ENCODE measurements at places on chromosomes 4 and X.

GRCh38 chr4:124061413-124061812 is 651.1 kb downstream of the ANKRD50 start:
- no peak for DNase-seq

DNA sequence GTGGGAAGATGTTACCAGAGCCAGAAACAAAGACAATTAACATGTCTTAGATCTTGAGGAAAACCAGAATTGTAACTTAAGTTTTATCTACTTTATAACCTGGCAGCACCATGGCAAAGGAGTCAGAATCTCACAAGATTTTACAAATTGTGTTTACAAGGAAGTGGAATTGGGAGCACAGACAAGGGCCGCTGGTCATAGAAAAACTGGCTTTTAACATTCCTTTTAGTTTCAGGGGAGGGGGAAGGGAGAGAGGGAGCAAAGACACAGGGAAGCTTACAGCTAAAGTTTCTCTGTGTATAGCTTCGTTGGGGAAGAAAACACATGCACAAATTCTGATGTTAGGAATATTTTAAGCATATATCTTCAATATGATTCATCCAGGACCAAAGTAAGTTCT is 10.3 kb upstream of the UGT2B11 start:
- no peak for DNase-seq

- DNase-seq = no peak
Measured at GRCh38 chrX:6244666-6245065, 16.0 kb upstream of the NLGN4X start.

GRCh38 chrX:54482839-54483593 is 13.0 kb downstream of the FGD1 start:
- DNase-seq = no peak

GRCh38 chr4:41384992-41385391 is 128.3 kb downstream of the UCHL1 start:
- DNase-seq = no peak

- no peak for DNase-seq
Measured at GRCh38 chr4:173214661-173215060, 46.0 kb downstream of the GALNT7 start.

GRCh38 chr4:66524781-66525180 is 854.5 kb upstream of the EPHA5 start:
- DNase-seq = no peak

DNA sequence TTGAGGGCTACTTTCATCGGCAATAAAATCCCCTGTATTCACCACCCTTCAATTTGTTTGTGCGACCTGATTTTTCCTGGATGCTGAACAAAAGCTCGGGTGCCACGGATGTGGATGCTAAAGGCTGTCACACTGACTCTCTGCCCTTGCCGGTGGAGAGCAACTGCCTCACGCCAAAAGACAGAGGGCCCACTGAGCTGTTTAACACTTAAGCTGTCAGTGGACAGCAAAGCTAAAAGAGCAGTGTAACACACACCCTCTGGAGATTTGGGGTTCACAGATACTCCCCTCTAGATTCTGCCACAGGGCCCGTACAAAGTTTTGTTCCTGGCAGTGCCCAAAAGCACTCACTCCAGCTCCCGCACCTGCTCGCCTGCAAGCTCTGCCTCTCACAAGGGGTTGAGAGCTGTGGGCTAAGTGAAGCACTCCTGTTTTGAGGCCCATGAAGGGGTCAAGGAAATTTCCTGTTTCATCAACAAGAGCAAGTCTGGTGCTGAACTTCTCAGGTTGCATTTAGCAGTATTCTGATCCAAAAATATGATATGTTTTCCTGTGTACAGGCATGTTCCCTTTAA is 1571.9 kb downstream of the ADGRL3 start:
- no peak for DNase-seq

GRCh38 chr4:74228691-74229640 is 71.0 kb downstream of the MTHFD2L start:
- DNase-seq = no peak

DNA sequence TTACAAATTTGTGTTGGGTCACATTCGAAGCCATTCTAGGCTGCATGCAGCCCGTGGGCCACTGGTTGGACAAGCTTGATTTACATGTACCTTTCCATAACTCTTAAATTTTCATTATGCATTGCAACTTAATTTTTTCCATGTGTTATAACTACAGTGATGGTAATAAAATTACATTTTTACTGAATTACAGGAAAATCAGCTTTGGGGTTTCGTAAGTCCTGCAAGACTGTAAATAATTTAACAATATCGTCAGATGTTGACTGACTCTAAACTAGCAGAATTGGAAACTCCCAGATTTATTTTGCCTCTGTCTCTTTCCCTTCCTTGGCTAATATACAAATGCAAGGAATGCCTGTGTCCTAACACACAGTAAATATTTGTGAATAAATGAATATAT is 88.0 kb upstream of the RAPGEF2 start:
- DNase-seq = no peak

DNA sequence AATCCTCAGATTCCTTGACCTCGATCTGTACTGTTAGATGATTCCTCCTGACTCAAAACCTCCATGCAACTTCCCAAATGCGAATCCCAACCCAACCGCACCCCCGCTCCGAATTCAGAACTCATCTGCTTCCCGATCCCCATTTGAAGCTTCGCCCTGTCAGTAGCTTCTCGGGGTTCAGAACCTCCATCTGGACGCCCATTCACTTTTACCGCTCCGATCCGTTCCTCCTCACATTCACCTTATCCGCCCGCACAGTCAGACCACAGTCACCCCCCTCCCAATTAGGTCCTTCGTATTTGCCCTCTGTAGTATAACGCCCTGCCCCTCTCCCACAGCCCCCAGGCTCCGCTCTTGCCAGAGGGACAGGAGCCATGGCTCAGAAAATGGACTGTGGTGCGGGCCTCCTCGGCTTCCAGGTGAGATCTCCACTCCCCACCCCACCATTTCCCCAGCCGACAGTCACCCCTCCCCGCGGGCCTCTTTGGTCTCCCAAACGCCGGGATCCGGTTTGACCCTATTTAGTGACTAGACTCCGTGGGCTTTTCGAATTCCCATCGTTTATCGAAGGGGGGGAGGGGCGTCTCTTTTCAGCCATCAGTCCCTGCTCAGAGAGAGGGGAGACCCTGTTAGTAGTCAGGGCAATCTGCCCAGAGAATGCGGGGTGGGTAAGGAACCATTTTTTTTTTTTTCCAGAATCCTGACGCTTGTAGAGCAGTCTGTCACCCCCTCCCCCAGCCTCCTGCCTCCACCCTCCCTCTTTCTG is 691 bp downstream of the MAGED1 start:
- DNase-seq = peak; percentile 16

GRCh38 chr4:147865926-147866325 is 134.0 kb downstream of the ARHGAP10 start:
- no peak for DNase-seq

DNA sequence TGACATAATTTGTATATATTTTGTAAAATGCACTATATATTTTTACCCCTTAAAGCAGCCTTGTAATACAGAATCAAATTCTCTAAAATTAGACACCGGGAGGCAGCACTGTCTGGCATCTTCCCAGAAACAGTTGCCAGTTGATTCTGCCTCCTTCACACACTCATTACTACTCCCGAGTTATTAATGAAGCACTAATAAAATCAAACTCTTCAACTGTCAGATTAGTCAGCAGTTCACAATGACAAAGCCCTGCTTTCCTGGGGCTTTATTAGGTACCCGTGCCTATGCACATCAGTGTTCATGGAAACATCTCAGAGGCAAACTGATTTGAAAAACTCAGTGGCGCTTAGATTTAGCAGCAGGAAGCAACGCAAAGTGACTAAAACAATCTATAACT is 103.5 kb upstream of the VEGFC start:
- no peak for DNase-seq

DNA sequence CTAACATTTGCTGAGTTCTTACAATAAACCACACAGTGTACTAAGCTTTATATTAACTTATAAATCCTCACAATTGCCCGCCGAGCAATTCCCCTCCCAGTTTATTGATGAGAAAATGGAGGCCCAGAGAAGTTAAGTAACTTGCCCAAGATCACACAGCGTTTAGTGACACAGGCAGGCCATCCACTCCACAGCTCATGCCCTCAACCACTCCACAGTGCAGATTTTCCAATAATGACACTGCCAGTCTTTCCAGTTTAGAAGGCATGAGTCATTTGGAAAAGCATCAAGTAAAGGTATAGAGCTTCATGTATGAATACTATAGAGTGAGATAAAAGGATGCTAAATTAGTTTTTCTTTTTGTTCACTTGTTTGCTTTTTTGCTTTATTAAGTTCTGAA is 208.5 kb downstream of the CAMK2D start:
- DNase-seq = no peak

- DNase-seq = no peak
Measured at GRCh38 chr4:82036181-82036580, 337.6 kb downstream of the HNRNPD start.

DNA sequence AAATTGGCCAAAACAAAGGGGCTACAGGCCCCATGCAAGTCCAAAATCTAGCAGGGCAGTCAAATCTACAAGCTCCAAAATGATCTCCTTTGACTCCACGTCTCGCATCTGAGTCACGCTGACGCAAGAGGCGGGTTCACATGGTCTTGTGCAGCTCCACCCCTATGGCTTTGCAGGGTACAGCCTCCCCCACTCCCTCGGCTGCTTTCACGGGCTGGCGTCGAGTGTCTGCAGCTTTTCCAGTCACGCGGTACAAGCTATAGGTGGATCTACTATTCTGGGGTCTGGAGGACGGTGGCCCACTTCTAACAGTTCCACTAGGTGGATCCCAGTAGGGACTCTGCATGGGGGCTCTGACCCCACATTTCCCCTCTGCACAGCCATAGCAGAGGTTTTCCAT is 99.2 kb upstream of the KCNIP4 start:
- DNase-seq = no peak

DNA sequence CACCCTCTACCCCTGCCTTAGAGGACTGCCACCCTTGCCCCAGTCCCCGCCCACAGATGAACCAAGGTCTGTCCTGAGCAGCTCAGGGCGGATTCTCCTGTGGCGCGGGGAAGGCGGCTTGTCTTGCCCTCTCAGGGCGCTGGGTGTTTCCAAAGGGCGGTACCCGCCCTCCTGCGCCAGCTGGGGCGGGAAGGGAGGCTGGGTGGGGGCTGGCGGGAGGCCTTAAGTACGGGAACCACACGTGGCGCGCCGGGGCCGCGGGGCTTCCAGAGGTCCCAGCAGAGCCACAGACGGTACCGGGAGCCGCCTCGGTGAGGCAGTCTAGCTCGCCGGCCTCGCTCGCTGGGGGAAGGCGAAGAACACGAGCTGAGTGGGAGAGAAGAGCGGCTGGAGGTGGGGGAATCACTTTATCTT is 361.1 kb downstream of the MID1IP1 start:
- no peak for DNase-seq

DNA sequence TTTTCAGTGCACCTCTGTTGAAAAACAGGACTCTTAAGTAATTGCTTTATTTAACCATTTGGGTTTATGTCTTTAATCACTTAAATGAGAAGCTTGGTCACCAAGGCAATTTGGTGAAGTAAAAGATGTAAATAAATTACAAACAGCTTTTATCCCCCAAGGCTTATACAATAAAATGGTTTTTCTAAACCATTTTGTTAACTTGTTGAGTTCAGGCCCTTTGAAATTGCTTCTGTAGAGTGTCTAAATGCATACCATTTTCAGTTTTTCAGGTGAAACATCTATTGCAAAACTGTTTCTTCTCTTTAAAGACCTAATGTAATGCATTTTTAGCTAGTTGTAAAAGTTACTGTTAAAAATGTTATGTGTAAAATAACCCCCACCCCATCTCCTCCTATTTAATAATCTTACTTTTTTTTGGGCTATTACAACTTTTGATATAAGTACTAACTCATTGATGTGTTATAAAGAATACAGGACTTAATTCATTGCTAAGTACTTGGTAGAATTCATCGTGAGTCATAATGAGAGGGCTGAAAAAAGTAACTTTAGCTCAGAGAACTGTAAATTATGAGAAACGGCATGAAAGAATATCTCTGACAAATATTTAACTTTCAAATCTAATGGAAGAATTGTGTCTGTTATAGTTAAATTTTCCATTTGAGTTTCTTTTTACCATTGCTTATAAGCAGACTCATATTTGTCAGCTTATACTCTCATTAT is 4.5 kb downstream of the RAPGEF2 start:
- no peak for DNase-seq

GRCh38 chr4:182624281-182624680 is 292.9 kb downstream of the DCTD start:
- DNase-seq = no peak

DNA sequence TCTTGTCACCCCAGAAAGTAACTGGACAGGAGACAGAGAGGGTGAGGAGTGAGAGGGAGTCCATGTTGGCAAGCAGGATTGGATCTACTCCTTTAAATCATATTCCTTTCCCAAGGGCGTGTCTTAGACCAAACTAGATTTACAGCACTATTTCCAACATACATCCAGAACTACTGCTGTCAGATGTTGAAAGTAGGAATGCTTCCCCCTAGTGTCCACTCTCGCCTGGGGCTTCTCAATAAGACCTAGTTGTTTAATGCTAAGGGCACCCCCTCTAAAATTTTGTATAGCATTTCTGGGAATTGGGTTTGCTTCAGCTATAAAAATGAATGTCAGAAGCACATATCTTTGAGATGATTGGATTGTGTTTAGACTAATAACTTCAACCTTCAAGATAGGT is 13.3 kb downstream of the OFD1 start:
- DNase-seq = no peak

DNA sequence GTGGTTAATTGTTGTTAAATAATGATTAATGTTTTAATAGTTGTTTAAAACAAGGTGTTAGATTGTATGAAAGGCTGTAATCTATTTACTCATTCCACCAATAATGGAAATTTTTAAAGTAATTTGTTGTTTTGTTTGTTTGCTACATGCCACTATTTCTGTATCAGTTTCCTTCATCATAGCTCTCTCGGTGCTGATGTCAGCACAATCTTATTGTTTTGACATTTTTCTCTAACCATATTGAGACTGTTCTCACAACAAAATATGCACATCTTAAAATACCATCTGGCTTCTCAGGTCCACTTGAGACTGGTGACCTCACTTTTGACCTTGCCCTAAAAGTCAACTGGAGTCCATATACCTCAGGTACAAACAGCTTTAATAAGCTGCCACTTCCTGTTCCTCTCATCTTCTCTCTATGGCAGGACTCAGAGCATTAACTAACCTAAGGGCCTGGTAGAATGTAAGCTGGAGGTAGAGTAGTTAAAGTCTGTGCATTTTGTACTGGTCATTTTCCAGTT is 1.0 kb upstream of the GUCY1B1 start:
- DNase-seq = no peak

DNA sequence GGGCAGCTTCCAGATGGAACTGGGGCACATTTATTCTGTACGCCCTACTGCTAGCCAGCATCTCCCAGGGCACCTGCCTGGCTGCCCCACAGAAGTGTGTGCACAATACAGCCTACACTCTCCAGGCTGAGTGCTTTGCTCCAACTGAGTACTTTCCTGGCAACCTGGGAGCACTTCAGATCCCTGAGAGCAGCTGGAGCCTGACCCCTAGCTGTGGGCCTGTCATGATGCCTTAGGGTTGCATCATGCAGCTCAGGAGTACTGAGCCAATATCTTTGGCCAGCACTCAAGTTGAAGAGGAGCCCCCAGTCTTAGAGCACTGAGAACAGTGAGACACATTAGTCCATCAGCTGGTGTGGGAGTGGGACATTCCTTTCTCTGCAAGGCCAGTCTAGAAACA is 321.9 kb downstream of the CFAP47 start:
- DNase-seq = no peak

All from anterior cingulate cortex (tissue), 58 donors.